ENCODE measurements at places on chromosomes 3 and 15. TPM values are rescaled to one million over a fixed set of nuclear protein-coding genes. Genes with fewer than 3 reads are reported as not detected.

Gene MINAR1
- total RNA-seq = 0.70 TPM

Gene MESP1
- total RNA-seq = 0.26 TPM

Gene SCAMP2
- 94.1 TPM for total RNA-seq

Gene CMTM6
- 101 TPM for total RNA-seq

Gene SH2D7
- total RNA-seq = not detected

Gene TTLL13
- total RNA-seq = 0.23 TPM

Gene MCTP2
- 1.1 TPM for total RNA-seq

Gene LHFPL4
- total RNA-seq = under 0.01 TPM

Gene HRH1
- total RNA-seq = 7.5 TPM

Gene SV2B
- not detected for total RNA-seq

Gene FSTL1
- 1,923 TPM for total RNA-seq

Gene MAP6D1
- 2.0 TPM for total RNA-seq

Gene TIMP4
- 13.1 TPM for total RNA-seq

Gene KBTBD12
- not detected for total RNA-seq

Gene GNAT1
- not detected for total RNA-seq

Gene KLHL40
- total RNA-seq = 0.17 TPM

Gene XCR1
- not detected for total RNA-seq

Gene CYP1A2
- not detected for total RNA-seq

Gene CFAP91
- total RNA-seq = not detected

Gene HYAL1
- 4.0 TPM for total RNA-seq

Gene UROC1
- total RNA-seq = not detected

Gene ZBTB20
- total RNA-seq = 16.2 TPM

Gene PLA2G4B
- 0.47 TPM for total RNA-seq

Gene CCR3
- total RNA-seq = not detected

Gene SPINT1
- 0.58 TPM for total RNA-seq

Gene BLM
- total RNA-seq = 0.23 TPM

Gene AGBL1
- not detected for total RNA-seq

Gene SLC12A6
- 7.8 TPM for total RNA-seq

Measured in pericardium fibroblast (primary cell).